ENCODE measurements at places on chromosomes 4 and X.

GRCh38 chr4:85459736-85460135 is 15.2 kb upstream of the ARHGAP24 start:
- DNase-seq = no peak

DNA sequence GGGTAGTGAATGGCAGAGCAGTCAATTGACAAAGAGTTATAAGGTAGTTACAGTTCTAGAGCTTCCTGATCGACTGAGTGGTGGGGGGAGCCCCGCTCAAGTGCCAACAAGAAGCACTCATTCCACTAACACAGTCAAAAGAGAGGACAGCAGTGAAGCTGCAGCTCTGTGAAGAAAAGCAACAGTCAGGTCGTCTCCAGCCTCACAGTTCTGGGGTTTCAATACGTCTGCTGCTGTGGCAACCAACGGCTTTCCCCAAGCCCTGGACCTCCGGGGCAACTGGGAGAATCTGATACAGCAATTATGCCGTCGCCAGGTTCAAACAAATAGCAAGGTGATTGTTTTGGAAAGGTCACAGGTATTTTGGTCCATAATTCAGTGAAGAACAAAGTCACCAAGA is 30.8 kb downstream of the GPM6B start:
- DNase-seq = peak; percentile 76

DNA sequence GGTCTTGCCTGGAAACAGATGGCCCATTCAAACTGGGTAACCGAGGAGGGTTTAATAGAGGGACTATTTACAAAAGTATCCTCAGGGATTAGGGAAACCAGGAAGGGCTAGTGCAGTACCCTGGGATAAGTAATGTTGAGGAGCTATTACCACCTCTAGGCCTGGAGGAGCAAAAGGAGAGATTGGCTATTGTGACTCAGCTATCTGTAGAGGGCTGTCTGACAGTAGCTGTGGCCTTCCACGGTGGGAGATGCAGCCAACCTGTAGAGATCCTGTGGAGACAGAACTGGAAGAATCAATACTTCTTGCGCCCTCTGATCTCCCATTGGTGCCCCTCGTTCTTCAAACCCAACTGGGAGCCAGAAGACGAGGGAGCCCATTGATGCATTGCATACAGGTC is 34.1 kb upstream of the RPS6KA3 start:
- DNase-seq = peak; percentile 3

DNA sequence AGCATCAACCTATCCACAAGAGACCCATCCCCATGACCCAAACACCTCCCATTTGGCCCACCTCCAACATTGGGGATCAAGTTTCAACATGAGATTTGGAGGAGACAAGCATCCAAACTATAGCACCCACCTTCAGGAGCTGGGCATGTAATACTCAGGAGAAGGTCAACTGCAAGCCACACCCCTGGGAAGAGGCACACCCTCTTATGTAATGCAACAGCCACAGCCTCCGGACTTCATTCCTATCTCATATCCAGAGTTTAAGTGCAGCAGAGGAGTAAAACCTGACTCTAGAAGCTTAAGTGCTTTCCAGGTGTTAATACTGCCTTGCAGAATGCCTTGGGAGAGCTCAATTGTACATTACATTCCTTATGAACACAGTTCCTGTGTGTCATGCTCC is 197.4 kb downstream of the PTTG2 start:
- no peak for DNase-seq

- DNase-seq = peak; percentile 12
These were observed 5.6 kb upstream of the CT47C1 start for GRCh38 chrX:119067023-119067739.

DNA sequence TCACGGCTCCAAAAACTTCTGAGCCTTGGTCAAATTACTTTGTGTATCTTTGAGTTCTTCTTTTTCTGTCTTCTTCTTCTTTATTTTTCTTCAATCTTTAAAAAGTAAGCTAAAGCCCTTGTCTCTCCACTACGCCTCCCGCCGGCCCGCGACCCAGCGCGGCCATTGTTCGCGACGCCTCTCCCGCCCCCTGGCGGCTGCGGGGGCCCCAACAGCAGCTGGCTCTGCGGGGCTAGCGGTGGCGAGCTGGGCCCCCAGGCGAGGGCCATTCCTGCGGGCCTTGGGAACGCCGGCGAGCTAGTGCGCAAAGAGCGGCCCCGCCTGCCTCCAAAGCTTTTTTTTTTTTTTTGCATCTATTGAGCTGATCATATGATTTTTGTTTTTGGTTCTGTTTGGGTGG is 119.1 kb downstream of the TGIF2LX start:
- DNase-seq = no peak

DNA sequence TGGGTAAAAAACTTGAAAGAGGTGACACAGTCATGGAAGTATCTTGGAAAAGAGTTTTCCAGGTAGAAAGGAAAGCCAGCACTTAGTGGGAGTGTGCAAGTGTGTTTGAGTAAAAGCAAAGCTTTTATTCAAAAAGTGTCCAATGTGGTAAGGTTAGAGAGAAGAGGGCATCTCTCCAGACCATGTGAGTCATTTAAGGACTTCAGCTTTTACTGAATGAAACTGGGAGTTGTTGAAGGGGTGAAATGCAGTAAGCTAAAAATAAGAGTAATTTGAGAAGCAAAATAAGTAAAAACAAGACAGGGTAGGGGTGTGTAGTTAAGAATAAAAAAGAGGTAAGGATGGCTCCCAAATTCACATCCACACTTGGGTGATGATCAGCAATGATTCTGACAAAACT is 238.9 kb downstream of the SLC7A11 start:
- no peak for DNase-seq

DNA sequence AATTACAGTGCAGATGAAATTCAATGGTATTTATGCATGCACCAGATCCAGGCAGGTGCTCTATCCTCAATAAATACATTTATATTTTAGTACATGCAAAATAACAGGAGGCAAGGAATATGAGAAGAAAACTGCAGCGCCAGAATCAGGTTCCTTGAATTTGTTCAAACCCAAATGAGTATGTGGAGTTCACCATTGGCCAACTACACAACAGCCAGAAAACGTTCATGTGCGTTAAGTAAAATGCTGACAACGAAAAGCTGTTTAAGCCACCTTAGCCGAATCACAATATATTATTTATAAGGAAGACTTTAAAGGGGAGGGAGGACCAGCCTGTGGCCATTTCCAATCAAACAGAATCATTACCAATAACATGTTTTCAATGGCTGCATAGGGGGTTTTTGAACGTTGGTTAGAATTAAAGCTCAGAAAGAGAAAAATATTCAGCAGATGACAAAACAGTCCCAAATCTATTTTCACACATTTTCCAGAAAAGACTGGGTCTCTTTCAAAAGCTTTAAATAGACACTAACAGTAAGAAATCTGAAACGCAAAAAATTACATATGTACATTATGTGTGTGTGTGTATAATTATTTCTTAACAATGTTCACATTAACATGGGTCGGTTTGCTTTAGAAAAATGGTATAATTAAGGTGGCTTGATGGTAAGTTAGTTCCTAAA is 171.9 kb downstream of the LDB2 start:
- no peak for DNase-seq
